ENCODE measurements at places on chromosomes 6 and 20. TPM values are rescaled to one million over a fixed set of nuclear protein-coding genes. Genes with fewer than 3 reads are reported as not detected.

Gene LINC00237
- not detected for total RNA-seq

Gene DNMT3B
- 1.6 TPM for total RNA-seq

Gene RHAG
- total RNA-seq: not detected

Gene SSTR4
- total RNA-seq: not detected

Gene ZC3H12D
- 0.26 TPM for total RNA-seq

Gene DNAH8
- 0.69 TPM for total RNA-seq

DNA sequence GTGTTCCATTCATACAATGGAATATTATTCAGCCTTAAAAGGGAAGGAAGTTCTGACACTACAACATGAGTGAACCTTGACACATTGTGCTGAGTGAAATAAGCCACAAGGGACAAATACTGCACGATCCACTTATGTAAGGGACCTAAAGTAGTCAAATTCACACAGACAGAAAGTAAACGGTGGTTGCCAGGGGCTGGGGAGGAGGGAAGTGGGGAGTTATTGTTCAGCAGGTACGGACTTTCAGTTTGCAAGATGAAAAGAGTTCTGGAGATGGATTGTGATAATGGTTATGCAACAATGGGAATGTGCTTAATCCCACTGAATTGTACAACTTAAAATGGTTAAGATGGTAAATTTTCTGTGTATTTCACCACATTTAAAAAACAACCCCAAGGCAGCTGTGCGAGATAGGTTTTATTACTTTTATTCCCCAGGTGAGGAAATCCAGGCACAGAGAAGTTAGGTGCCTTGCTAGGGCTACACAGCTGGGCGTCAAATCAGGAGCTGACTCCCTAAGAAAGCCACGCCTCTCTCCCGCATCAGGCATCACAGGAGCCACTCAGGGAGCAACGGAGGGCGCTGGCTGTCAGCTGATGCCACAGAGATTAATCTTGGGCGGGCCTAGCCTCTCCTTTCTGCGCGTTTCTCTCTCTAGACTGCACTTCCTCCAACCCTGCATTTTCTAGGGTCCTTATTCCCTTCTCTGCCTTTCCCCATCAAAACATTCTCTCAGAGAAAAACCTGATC, 9.3 kb upstream of the TRAF3IP2 start:
- DNase-seq: peak; percentile 21

DNA sequence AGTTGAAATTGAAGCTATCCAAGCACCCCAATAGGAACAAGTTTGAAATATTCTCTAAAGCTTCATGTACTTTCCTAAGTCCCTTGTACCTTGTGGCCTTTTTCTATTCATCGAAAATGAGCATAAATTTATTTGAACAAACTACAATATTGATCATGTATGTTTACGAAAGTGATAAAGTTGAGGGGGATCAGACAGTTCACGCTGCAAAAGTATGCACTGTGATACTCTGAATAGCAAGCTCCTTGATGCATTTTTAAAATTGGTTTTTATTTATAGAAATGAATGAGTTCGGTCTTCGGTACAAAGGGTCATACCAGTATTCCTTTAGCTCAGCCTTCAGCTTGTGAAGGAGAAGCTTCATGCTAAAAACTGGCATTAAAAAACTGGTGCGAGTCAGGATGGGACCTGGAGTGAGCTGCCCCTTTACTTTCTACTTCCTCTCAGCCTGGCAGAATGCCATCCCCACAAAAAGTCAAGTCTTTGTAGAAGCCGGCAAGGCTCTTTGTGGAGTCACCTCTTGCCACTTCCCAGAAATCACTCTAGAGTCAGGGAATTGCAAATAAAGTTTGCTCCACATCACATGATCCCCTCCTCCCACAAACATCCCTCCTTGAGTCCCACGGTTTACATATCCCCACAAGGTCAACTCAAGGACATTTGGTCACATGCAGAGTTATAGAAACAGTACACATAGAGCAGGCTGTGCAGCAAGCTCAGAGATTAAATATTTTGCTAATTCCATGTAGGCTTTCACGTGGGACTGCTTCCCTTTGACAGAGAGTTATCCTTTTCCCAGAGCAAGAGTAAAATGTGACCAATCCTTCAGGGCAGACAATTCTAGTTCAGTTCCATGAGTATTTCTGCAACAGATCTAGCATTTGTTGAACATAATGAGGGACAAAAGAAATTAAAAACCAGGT, 34.6 kb upstream of the ADGRF1 start:
- DNase-seq: no peak

DNA sequence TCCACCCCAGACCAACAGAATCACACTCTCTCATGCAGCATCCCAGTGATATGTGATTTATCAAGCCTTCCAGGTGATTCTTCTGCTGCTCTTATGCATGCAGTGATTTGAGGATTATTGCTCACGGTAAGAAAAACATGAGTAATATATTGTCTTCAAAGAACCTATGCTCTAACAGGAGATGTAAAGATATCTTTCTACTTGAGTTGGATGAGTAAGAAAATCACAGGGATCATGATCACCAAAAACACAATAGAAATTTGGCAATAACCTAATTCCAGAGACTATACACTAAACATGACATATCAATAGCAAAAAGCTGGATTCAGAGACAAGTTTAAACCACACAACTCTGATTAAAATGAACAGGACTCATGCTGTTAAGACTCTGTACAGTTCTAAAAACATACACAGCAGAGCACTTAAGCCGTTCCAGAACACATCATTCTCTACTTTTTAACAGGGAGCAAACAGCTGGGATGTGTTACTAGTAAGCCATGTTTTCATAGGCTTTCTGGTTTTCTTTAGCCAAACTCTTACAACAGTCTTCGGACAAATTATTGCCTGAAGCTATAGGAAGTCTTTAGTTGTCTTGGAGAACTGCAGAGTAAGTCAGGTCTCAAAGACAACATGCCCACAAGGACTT, 568.6 kb downstream of the HAO1 start:
- no peak for DNase-seq

DNA sequence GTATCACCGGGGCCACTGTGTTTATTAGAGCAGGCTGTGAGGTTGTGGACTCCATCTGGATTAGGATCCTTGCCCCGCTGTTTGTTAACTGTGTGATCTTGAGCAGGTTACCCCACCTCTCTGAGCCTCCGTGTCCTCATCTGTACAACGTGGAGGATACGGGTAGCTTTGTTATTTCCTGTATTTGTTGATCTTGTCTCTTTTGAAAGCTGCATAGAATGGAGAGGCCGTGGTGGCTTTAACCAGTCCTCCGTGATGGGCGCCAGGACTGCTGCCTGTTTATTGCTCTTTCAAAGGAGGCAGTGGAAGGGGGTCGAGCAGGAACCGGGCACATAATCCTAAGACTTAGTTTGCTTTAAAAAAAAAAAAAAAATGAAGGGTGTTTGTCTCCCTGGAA, 22.9 kb downstream of the BCAS4 start:
- no peak for DNase-seq

- DNase-seq: no peak
These were observed 15.6 kb downstream of the VGLL2 start for GRCh38 chr6:117280922-117281321.

GRCh38 chr6:26104457-26105108, 17.4 kb downstream of the HFE start:
- peak; percentile 31 for DNase-seq

DNA sequence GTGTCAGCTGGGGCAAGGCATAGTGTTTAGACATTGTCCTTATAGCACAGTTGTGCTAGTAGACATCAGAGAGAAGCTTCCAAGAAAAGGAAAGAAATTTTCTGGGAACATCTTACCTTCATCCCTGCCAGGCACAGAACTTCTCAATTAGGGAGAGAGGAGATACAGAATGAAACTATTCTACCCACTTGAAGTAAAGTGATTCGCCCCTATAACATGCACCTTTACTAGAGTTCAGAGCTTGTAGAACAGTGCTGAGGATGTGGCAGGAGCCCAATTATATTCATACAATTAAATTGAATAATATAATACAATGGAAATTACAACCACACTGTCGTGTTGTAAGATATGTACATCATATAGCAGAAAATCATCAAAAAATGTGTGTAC, 1063.9 kb upstream of the CITED2 start:
- no peak for DNase-seq

GRCh38 chr20:49157146-49157545, 31.0 kb downstream of the STAU1 start:
- no peak for DNase-seq

DNA sequence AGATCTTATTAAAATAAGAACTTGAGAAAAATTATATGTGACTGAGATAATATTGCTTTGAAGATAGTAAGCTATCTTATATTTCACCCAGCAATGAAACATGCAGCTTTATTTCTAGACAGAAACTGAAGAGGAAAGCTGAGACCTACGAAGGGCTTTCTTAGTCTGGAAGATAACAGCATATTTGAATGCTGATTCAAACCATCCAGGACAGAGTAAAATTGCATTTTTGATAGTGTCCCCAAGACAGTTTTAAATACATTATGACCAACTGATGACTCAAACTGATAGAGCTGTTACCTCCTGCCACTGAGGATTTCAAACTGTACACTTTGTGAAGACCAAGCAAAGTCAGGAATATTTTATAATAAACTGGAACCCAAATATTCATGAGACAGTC, 409.6 kb downstream of the GRIK2 start:
- DNase-seq: no peak

- peak; percentile 54 for DNase-seq
These were observed 244.9 kb downstream of the TSHZ2 start for GRCh38 chr20:53216856-53217576.

- no peak for DNase-seq
These were observed 8.6 kb downstream of the TP53RK start for GRCh38 chr20:46680684-46681031.

GRCh38 chr6:113860181-113860955, 3.2 kb downstream of the MARCKS start:
- DNase-seq: peak; percentile 61

DNA sequence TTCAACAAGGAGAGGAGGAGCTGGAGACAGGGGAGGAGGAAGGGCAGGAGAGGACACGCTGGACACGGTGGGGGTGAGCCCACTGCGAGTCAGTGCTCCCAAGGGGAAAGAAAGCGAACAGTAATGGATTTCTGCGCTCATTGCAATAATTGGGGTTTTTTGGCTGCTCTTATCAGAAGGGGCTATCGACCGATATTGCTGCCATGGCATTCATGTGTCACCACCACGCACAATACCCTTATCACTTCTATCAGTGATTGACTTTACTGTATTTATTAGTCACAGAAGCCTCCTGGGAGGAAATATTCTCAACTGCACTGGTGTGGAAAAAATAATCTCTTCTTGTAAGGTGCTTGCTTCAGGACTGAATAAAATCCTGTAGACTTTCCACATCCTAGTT, 55.8 kb downstream of the CEP43 start:
- DNase-seq: no peak

GRCh38 chr6:92777146-92777740, 642.1 kb downstream of the EPHA7 start:
- DNase-seq: no peak

DNA sequence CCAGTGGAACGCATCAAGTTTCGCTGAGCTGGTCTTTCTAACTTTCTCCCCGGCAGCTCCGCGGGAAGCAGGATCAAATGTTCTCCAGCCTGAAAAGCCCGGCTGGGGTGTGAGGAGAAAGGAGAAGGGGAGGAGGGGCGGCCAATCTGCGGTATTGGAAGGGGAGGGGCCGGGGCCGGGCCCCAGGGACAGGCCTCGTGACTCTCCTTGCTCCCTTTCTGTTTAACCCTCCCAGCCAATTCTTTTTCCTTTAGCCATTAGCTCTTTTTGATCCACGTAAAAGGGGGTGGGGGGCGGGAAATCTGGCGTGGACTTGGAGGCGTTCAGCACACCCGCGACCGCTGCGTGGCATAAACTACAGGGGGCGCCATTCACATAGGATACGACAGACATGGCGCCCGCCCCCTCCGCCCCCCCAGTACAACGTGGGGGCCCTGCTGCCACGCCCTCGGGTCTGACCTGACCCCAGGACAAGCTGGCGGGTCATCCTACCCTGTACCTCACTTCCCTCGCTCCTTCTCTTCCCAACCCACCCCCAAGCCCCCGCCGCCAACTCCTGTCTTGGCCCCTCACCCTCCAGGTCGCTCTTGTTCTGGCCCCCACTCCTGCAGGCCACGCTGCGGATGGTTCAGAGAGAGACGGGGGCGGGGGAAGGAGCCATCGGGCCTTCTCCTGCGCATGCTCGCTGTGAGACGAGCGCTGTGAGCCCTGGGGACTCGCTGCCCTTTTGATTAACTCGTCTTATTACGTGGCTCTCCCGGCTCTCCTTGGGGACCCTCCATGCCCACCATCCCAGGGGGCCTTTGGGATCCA, 7.8 kb upstream of the MDGA1 start:
- peak; percentile 86 for DNase-seq

DNA sequence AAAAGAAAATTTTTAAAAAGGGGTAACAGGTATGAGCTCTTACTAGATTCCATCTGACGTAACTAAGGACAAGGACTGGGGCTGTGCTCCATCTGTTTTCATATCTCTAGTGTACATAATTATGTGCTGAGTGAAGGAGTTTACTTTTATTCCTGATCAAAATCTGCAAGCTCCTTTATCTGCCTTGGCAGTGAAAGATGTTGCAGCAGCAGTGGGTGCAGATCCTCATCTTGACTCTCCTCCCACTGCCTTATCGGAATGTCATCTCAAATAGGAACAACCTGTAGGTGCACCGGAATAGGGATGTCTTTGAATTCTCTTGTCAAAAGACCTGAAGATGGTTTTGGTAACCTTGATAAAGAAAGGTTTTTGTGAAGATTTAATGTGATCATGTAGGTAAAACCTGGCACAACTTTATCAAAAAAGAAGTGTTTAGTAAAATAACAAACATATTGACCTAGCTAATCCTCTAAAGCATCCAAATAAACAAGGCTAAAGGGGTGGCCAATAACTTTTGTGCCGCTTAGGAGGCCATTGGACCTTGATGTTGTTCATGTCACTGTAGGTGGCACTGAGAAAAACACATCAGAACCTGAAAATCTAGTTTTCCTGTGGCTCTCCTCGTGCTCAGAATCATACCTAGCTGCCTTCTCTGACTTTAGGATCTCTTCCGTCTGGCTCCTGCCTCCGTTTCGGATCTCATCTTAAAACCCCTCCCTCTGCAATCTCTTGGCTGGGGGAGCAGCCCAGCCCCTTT, 19.0 kb upstream of the SLC16A10 start:
- no peak for DNase-seq

- no peak for DNase-seq
These were observed 196.3 kb upstream of the SLC24A3 start for GRCh38 chr20:19016140-19016497.

DNA sequence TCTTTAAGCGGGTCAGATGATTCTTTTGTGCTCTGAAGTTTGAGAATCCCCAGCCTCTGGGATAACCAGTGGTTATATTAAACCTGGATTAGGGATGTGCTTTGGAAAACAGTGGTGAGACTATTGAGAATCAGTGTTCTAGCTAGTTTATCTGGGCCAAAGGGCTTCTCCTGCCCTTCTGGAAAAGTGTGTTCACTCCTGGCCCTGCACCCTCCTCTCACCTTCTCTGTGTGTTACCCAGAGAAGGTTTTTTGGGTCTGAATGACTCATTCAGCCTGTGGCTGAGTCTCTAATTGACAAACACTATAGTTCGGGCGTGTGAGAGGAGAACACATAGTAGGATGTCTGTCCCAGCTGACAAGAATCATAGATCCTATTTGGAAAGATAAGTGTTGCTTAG, 66.7 kb downstream of the LRRC1 start:
- no peak for DNase-seq
